ENCODE measurements at places on chromosomes 1 and 21.

GRCh38 chr1:207115269-207115668, 11.2 kb downstream of the C4BPA start:
- DNase-seq: peak; percentile 6

DNA sequence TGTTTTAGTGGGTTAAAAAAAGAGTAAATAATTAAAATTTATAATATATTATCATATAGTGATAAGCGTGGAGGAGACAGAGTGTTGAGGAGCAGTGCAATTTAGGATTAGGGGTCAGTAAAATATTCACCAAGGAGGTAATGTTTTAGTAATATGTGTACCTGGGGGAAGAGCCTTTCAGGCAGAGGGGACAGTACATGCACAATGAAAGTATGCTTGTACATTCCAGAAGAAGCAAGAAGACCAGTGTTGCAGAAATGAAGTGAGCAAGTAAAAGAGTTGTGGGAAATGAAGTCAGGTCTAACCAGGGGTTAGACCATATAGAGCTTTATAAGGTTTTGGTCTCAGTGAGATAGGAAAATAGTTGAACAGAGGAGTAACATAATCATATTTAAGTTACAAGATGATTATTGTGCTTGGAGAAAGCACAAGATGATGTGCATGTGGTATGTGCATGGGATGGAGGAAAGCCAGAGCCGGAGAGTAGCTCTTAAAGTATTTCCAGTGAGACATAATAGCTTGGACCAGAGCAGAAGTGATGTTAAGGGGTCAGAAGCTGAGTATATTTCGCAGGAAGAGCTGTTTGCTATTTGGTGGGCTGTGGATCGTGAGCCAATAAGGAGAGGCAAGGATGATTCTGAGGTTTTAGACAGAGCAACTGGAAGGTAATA, 44.8 kb downstream of the SNX7 start:
- DNase-seq: peak; percentile 38

GRCh38 chr21:36918291-36918690, 48.2 kb downstream of the HLCS start:
- no peak for DNase-seq

- no peak for DNase-seq
Observed at GRCh38 chr1:40315795-40316594, 1.1 kb downstream of the COL9A2 start.

- DNase-seq: no peak
Observed at GRCh38 chr1:16915627-16915973, 6.1 kb upstream of the CROCC start.

DNA sequence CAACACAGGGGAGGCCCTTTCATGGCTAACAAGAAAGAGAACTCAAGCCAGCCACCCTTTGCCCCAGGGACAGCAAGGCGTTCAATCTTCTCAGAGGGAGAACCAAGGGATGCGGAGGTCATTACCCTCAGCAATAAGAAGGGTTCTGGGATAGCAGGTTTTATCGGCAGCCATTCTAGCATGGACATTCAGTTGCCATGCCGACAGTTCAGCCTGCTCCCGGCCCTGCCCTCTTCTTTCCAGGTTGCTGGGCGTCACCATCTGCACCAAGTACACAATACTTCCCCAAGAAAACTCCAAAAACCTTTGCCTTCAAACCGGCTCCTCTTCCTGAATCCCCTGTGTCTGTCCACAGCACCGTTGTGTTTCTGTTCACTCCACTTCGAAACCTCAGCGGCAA, 47.1 kb downstream of the SYT2 start:
- DNase-seq: no peak

DNA sequence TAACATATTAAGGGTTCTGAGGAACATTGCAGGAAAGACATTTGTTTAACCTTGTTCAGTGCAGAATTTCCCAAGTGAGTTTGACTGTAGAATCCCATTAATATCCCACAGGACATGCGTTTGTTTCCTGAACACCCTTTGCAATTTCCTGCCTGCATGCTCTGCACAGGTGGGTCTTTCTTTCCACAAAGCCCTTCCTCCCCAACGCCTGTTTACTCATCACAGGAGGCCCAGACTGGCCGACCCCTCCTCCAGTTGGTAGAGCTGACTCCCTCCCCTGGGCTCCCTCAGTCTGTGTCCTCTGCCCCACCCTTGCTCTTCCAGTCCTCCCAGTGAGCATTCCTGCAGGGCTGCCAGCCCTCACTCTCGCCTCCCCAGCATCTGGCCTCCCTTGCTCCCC, 47.5 kb upstream of the CTPS1 start:
- no peak for DNase-seq

- DNase-seq: no peak
Observed at GRCh38 chr1:204868340-204868700, 2.3 kb upstream of the NFASC start.

DNA sequence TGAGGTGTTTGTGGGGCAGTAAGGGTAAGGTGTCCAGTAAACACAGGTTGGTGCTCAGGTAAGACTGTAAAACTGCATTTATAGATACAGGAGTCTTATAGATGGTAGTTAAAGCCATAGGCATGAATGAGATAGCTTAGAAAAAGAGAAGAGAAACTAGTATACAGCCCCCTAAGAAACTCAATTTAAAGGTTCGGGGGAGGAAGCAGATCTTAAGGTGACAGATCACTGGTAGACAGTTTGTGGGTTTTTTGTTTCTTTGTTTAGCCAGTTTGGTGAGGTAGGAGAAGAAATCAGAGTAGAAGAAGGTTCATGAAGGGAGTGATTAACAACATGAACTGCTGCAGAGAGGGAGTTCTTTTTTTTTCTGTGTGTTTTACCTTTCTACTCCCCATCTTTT, 6.1 kb upstream of the AGO3 start:
- DNase-seq: no peak

DNA sequence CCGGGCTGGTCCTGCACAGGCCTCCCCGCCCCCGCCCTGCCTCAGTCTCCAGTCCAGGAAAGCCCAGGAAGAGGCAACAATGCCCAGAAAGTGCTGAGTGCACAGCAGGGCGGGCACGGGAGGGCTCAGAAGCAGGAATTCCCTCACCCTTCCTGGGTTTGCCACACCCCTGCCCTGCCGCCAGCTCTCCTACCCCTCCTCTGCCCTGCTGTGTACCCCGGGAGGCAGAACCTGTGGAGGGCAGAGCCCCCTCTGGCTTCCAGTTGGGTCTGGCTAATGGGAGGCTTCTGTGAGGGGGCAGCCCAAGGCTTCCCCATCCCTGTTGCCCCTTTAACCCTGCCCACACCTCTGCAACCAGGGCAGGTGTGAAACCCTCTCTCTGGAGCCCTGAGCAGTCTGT, 47.5 kb upstream of the CSF3R start:
- DNase-seq: no peak

GRCh38 chr1:241074507-241074906, 282.5 kb downstream of the RGS7 start:
- no peak for DNase-seq

DNA sequence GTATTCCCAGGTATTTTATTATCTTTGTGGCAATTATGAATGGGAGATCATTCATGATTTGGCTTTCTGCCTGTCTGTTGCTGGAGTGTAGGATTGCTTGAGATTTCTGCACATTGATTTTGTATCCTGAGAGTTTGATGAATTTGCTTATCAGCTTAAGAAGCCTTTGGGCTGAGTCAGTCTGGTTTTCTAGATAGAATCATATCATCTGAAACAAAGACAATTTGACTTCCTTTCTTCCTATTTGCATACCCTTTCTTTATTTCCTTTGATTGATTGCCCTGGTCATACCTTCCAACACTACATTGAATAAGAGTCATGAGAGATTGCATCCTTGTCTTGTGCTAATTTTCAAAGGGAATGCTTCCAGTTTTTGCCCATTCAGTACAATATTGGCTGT, 8.0 kb downstream of the OR2L3 start:
- DNase-seq: no peak

GRCh38 chr1:22132517-22133235, 10.2 kb downstream of the WNT4 start:
- DNase-seq: peak; percentile 71

- DNase-seq: no peak
Observed at GRCh38 chr1:170213596-170213995, 67.8 kb downstream of the NTMT2 start.

GRCh38 chr1:16924919-16925477, 3.3 kb downstream of the CROCC start:
- no peak for DNase-seq

- DNase-seq: no peak
Observed at GRCh38 chr1:212244441-212244840, 40.8 kb upstream of the PPP2R5A start.

GRCh38 chr1:198179556-198179981, 22.8 kb downstream of the NEK7 start:
- DNase-seq: peak; percentile 45

- no peak for DNase-seq
Observed at GRCh38 chr1:32250893-32251716, at the start of gene LCK. Gene LCK, plus strand, starts transcription at chr1:32251265. Its CDS starts 23,065 bp downstream, at chr1:32274330.

GRCh38 chr1:32864375-32865019, 6.2 kb downstream of the FNDC5 start:
- no peak for DNase-seq

DNA sequence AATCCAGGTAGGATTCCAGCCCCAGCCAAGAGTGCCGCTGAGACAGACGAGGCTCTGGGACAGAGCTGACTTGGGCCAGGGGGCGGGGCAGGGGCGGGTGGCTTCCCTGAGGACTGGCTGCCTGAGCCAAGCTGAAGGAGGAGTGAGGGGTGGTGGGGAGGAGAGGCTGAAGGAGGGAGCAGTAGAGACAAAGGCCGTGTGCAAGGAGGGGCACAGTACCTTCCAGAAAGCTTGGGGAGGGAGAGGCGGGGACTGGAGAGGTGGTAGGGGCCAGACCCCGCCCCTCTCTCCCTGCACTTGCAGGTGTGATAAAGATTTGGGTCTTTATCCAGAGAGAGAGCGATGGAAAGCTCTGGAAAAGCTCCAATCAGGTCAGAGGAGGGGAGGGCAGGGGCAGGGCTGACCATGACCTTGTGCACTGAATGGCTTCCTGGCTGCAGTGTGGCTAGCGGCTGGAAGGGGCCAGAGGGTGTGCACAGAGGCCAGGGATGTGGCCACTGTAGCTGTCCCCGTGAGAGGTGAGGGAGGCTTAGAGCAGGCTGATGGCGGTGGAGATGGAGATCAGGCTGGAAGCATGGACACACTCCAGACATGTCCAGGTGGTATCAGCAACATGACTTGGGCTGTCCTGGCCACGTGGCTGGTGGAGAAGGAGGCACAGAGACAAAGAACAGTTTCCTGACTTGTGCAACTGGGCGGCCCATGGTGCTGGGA, 6.7 kb upstream of the EPHA8 start:
- DNase-seq: no peak

DNA sequence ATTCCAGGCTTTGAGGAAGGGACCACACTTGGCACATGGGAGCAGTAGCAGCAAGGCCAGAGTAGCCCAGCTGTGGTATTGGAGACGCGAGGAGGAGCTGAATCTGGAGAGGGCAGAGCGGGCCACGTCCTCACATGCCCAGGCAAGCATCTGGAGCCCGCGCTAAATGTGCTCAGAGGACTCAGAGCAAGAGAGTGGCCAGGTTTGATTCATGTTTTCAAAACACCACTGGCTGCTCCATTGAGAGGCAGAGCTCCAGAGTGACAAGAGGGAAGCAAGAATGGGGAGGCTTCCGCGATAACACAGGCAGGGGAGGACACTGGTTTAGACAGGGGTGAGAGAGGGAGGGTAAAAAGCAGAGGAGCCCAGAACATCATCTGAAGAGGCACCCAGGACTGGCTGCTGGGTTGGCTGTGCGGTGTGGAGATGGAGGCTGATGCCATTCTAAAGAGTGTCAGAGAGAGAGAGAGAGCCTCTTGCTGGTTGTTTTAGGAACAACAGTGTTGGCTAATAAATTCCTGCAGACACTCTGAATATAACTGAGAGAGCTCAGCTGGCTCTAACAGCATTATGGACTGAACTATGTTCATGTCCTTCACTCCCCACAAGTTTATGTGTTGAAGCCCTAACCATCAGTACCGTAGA, 32.3 kb downstream of the RCAN1 start:
- peak; percentile 75 for DNase-seq

GRCh38 chr1:68326481-68326880, 94.2 kb upstream of the WLS start:
- no peak for DNase-seq
